ENCODE measurements at places on chromosomes 6 and 20.

- no peak overlapping the region for H3K27ac ChIP-seq
- no peak for DNase-seq
- H3K36me3 ChIP-seq, result no peaks in the 10 kb centered on the region
- no peaks in the 10 kb centered on the region for H3K27me3 ChIP-seq
Observed at GRCh38 chr6:2818593-2818992, 23.1 kb downstream of the SERPINB1 start.

- H3K4me3 ChIP-seq, result no peak overlapping the region
- no peaks in the 10 kb centered on the region for H3K36me3 ChIP-seq
- H3K27me3 ChIP-seq, result no peaks in the 10 kb centered on the region
- H3K27ac ChIP-seq, result no peak overlapping the region
- no peak for DNase-seq
Observed at GRCh38 chr6:44696686-44697085, 309.2 kb downstream of the CDC5L start.

GRCh38 chr6:30074331-30075093 lies 1.1 kb downstream of the RNF39 start:
- H3K27me3 ChIP-seq, result peaks cover 45% of the 10 kb centered on the region
- no peaks in the 10 kb centered on the region for H3K4me1 ChIP-seq
- H3K27ac ChIP-seq, result no peak overlapping the region

DNA sequence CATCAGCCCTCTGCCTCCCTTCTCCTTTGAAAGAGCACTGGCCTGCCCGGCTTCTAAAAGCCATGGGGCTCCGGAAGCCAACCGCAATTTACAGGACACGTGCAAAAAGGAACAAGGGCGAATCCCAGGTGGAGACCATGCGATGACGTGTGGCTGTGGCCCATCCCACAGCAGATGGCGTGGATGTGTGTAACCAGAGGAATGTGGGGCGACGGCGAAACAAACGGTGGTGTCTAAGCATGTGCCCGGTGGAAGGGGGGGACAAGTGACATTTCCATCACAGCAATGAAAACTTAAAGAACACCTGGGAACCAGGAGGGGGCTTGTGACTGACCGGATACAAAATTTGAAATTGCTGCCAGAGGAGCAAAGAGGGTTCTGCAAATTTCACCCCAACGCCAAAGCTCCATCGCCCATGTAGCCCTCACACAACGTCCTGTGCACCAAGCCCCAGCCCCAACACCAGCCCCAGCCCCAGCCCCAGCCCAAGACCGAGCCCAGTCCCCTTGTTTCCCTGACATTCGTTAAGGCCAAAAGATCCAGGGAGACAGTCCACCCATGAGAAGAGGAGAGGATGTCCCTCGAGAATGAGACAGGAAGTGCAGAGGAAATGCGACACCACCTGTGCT lies 159.7 kb upstream of the ZNF337 start:
- H3K27me3 ChIP-seq, result peaks cover 16% of the 10 kb centered on the region
- no peak for DNase-seq
- H3K36me3 ChIP-seq, result peaks cover 2% of the 10 kb centered on the region
- H3K4me3 ChIP-seq, result no peak overlapping the region
- H3K27ac ChIP-seq, result no peak overlapping the region
- H3K4me1 ChIP-seq, result no peaks in the 10 kb centered on the region
